NCI-H510A (cell line): ENCODE measurements at places on chromosomes 1 and 21.

- DNase-seq: no peak
These were observed 28.6 kb downstream of the CC2D1B start for GRCh38 chr1:52337439-52337838.

DNA sequence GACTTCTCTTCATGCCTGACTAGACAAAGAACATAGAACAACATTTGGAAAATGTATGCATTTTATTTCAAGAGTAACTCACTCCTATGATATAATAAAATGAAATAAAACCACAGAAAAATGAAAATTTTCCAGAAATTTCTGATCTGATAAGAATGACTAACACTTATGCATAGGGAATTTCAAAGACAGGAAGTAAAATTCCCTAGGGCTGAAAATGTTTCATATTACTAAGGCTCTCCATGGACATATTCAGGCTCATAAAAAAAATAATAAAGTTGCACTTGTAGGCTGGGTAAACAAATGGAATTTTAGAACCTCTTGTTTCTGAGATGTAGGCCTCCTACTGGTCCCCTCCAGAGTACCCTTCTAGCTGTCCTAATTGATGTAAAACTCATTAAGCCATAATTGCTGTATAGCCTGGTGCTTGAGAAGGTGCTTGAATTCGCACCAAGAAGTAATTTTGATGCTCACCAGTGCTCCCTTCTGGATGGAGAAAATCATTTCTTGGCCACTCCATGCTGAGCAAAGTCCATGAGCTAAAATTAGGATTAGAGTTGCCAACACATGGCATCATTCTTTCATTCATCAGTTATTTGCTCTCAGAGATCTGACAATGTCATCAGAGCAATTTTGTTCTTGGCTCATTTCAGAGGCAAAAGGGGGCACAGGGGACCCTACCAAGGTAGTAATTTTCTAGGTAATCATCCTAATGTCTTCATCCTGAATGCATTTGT, 641.0 kb upstream of the CAMK1G start:
- DNase-seq: no peak

DNA sequence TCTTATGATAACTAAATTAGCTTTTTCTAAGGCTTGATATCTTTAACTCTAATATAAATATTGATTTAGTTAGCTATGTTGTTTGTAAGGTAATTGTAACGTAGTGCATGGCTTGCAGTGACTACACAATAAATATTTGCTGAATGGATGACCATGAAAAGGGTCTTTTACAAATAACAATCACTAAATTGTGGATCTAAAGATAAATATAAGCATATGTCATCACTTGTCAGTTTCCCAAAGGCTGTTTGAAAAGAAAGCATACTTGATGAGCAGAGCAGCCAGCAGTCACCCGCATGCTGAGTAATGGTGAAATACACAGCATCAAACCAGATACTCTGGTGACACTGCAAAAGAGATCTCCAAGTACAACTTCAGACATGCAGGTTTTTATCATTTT, 92.5 kb upstream of the FMN2 start:
- no peak for DNase-seq

- DNase-seq: no peak
These were observed 56.9 kb upstream of the NRIP1 start for GRCh38 chr21:15121655-15122120.

DNA sequence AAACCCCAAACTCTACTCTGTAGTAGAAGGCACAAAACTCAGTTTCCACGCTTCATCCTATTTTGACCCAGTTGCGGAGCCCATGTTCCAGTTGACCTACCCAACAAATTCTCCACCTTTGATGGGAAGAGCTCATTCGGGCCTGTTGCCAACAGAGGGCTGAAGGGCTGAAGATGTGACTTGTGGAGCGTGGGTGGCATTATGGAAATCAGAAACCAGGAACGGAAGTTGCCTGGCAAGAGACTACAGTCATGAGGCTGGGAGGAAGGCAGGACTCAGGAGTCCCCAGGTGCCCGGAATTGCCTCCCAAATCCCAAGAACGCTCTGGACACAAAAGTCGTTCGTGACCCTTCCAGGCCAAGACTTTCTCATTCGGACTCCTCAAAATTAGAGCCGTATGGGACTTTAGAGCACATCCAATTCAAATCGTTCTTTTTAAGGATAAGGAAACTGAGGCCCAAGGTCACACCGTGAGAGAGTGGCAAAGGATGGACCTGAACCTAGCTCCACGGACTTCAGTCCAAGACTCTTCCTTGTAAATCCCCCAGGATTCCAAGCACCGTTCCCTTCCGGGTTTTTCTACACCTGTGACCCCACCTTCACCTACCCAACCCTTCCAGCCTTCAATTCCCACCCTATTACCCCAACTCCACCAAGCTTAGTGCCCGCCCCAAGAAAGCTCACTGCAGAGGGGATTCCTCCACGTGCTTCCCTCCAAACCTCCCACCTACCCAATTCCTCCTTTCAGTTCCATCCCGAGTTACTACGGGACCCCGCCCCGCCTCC, 739 bp downstream of the SMG5 start:
- DNase-seq: peak; percentile 57

DNA sequence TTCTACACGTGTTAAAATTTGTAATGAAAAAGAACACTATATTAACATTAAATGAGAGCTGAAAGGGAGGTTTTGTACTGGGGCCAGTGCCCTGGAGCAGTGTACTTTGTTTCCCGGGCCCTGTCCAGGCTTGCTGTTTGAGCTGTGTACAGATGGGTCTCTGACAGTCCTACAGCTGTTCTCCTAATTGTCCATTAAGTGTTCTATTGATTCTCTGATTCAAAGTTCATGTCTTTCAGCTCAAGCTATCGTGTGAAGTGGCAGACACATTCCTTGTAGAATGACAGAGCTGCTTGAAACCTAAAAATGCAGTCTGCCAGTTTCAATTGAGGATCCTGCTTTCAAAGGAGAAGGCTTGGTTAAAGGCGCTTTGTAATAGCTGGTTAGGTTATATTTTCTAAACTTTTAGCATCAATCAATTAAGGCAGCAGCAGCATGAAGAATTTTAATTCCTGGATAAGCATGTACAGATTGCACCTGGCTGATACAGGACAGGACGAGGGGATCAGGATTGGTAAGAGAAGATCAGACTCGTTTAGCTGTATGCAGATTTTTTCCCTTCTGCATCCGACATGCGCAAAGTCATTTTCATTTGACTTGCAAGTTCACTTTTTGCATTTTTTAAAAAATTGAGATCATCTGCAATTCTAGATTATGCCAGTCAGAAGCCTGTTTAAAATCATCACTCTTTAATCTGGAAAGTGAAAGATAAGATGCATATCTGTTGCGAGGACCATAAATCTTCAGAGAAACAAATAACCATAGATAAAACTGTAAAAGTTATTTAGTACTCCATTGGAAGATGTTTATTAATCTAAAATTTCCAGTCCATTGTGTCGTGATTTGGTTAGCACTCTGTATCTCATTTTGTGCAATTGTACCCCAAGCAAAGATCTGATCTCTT, 98.5 kb downstream of the ATG4C start:
- no peak for DNase-seq

- DNase-seq: no peak
These were observed 7.5 kb upstream of the KCNJ15 start for GRCh38 chr21:38249256-38249655.

DNA sequence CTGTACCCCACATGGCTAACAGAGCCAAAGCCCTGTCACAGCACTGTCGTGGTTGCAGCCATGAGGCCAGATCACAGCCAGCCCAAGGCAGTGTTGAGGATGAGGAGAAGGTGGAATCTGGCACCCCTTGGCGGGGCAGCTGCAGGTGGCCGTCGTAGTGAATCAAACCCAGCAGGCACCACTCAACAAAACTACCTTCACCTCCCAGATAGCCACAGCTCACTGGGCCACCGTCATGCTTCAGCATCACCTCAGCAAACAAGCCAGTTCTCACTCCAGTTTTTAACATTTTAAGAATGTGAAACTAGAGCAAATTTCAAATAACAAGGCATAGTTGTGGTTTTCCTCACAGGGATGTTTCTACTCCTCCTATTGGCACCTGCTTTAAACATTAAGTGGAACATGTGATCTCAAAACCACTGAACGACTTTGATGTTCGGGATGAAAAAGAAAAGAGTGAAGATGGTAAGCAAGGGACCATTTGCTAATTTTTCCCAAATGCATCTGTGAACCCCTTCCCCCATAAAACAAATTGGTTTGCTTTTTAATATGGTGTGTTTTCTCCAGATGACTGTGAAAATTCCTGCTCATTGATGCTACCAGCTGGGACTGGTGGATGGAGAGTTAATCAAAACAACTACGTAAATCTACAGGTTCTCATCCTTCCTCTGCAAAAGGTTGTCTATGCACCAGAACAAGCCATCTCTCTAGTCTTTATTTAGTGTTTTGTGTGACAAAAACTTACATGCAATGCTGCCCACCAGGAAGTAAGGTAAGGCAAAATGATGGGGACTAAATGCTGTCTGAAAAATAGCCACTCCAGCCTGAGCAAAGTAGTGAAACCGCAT, 45.5 kb downstream of the TOR1AIP2 start:
- no peak for DNase-seq

DNA sequence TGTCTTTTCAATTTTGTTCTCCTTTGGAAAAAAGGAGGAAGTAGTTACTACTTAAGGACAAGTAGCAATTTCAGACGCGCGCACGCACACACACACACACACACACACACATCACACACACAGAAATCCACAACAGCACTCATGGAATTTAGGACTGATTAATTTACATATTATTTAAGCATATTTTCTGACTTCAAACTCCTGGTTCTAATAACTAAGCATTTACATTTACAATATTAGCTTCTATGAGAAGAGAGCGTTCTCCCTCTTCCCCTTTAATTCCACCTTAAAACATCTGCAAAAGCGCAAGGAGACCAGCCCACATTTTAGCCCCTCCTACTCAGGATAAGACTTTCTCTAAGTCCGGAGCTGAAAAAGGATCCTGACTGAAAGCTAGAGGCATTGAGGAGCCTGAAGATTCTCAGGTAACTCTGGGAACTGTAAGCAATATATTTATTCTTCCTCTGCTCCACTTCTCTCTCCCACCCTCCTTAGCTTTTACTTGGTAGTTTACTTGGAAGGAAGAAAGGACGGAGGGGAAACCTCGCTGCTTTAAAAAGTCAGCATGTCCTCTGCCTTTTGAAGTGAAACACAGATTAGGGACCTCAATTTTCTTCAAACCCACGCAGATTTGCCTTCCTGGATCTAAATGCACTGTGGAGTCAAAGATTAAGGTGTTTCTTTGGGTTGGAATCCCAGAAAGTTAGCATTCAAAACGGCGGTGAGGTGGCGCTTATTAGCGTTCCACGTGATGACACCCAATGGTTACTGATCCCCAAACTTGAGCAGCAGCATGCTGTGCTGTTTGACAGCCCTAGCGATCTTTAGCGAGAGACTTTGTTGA, at the start of gene PLA2G4A:
Gene PLA2G4A (plus strand): TSS at position 339 of the 844 bp plus-strand sequence. CDS start 25,406 bp downstream, outside the sequence.
- no peak for DNase-seq
